Stimulated activated CD4-positive, alpha-beta T cell treated with anti-CD3 and anti-CD28 coated beads, Interleukin-2, amount 100 ng/mL, for 4 hours (primary cell): ENCODE measurements at places on chromosomes 16 and 17.

- no peak for DNase-seq
Measured at GRCh38 chr17:11832401-11833137, 164.7 kb downstream of the ZNF18 start.

GRCh38 chr17:75695830-75696271 is 25.4 kb upstream of the ITGB4 start:
- DNase-seq = no peak

GRCh38 chr16:1045993-1046911 is 26.3 kb upstream of the SSTR5 start:
- DNase-seq = no peak

DNA sequence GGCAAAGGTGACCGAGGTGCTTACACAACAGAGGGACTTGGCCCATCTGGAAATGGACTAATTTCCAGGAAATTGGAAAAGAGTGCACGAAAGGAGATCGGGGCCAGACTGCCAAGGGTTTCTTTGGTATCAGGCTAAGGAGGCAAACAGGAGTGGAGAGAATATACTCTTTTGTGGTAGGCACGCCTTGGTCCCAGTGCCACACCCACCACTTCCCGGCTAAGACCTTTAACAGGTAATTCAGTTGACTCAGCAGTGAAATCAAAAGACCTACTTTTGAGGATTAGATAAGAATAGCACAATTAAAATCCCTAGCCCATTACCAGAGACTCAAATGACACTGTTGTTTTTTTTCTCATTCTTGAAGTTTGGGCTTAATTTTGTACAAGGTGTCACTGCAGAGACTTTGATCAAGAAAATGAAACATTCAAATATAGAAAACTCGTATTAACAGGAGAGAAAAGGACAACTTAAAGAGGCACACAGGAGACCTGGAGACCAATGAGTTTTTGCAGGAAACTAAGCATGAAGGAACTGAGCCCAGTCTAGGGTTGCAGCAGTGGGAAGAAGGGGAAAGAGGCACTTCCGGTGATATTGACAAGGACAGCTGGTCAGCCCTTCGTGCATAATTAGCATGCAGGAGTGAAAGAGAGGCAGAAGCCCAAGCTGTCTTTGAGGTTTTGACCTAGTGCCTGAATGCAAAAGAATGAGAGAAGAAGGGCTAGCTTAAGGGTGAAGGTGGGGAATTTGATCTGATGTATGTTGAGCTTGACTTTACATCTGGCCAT is 265.5 kb upstream of the CCL2 start:
- DNase-seq = no peak
